H1 (cell line): ENCODE measurements at places on chromosomes 5 and 9.
A peak's percentile ranks its signal among the peaks of the same experiment; 100 is the strongest.

DNA sequence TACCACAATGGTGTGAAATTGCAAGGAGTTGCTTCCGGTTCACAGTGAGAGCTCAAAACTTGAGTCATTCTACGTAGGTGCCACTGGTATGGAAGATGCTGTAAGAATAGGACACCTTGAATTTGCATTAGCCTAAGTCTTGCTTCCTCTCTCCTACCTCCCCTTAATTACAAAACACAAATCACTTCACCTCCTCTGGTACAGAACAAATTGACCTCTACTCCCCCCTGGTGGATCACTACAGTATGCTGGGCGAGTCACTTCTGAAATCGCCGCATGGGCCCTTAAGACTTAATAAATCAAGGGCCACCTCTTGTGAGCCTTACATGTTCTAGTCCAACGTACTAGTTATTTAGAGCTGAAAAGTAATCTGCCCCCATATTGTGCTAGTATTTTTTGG, 145.3 kb upstream of the SMARCA2 start:
- H3K27ac ChIP-seq, result no peak overlapping the region
- H3K4me3 ChIP-seq, result no peak overlapping the region
- H3K36me3 ChIP-seq, result no peaks in the 10 kb centered on the region
- H3K4me1 ChIP-seq, result no peaks in the 10 kb centered on the region; the same call in 1 of the 2 replicates
- no peaks in the 10 kb centered on the region for H3K27me3 ChIP-seq
- peak; percentile 64 for DNase-seq

DNA sequence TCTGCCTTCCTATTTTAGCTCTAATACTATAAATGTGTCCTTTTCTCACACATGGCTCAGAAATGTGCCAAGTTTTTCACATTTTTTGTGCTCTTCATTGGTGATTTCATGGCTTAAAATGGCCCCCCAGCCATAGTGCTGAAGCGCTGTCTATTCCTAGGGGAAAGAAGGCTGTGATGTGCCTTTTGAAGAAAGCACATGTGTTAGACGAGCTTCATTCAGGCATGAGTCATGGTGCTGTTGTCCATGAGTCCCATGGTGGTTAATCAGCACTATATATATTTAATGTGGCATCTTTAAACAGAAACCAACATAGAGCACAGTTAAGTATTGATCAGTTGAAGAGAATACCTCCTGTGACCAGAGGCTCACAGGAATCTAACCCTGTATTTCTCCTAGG, 55.8 kb downstream of the PDE8B start:
- no peaks in the 10 kb centered on the region for H3K4me1 ChIP-seq
- no peaks in the 10 kb centered on the region for H3K36me3 ChIP-seq
- no peaks in the 10 kb centered on the region for H3K27me3 ChIP-seq
- DNase-seq, result no peak

DNA sequence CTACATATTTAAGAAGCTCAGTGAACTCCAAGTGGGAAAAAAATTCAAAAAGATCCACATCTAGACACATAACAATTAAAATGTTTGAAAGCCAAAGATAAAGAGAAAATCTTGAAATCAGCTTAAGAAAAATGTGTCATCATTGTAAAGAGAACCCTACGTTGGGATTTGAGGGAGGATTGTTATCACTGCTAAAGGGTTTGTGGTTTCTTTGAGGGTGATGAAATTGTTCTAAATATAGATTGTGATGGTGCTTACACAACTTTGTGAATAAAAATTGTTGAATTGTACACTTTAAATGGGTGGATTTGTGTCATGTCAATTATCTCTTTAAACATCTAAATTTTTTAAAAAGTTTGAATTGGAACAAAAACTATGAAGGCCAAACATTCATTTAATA, 92.2 kb upstream of the ADAMTS19 start:
- H3K36me3 ChIP-seq, result no peaks in the 10 kb centered on the region
- no peak overlapping the region for H3K4me3 ChIP-seq
- no peaks in the 10 kb centered on the region for H3K27me3 ChIP-seq
- no peak overlapping the region for H3K27ac ChIP-seq
- no peak for DNase-seq
- H3K4me1 ChIP-seq, result no peaks in the 10 kb centered on the region

DNA sequence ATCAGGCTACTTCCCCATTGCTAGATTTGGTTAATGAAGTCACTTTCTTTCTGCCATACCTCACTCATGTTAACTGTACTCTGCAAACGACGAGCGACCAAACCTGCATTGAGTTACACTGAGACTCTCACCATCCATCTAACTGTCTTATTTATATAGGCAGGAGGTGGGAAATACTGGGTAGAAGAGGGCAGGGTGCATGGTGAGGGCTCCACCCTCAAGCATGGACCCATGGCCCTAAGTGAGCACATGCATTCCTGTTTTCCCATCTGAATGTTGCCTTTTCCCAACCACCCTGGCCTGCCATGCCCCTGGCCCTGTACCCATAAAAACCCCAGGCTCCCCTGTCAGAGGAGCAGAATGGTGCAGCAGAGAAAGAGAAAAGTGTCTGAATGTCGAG, 52.7 kb upstream of the IL6ST start:
- H3K36me3 ChIP-seq, result no peaks in the 10 kb centered on the region
- no peak overlapping the region for H3K4me3 ChIP-seq
- H3K27ac ChIP-seq, result no peak overlapping the region
- no peaks in the 10 kb centered on the region for H3K27me3 ChIP-seq
- H3K4me1 ChIP-seq, result no peaks in the 10 kb centered on the region
- DNase-seq, result no peak

DNA sequence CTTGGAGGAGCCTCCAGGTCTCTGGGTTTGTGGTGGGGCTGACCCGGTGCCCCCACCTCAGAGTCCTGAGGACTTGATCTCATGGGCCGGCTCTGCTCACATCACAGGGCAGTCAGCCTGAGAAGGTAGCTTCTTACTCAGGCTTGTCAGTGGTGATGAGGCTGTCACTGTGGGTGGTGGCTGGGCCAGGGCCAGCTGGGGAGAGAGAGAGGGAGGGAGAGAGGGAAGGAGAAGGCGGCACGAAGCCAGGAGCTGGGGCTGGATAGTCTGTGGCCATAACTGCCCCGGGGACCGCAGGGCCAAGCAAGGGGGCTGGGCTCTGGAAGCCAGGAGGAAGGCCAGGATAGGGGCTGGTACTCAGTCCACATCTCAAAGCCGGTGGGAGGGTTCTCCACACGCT, 6.5 kb downstream of the NTNG2 start:
- DNase-seq, result no peak
- peaks cover 9% of the 10 kb centered on the region for H3K27me3 ChIP-seq
- H3K36me3 ChIP-seq, result no peaks in the 10 kb centered on the region

DNA sequence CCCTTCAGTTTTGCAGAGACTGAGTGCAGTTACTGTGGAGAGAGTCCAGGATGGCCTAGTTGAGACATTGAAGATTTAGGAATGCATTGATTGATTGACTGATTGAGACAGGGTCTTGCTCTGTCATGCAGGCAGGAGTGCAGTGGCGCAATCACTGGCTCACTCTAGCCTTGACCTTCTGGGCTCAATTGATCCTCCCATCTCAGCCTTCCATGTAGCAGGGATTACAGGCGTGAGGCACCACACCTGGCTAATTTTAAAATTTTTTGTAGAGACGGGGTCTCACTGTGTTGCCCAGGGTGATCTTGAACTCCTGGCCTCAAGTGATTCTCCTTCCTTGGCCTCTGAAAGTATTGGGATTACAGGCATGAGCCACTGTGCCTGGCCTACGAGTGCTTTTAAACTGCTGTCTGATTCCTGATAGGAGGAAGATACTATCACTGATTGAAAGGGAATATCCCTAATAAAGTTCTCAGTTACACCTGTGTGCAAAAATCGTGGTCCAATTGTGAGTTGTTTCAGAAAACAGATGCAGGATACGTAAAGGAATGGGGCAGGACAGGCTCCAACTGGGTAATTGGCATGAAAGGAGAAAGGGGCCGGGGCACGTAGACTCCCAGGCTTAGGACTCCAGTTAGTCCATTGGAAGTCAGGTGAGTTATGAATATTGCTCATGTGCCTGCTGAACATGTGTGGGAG, 87.5 kb downstream of the KDM4C start:
- no peaks in the 10 kb centered on the region for H3K27me3 ChIP-seq
- H3K4me1 ChIP-seq, result peaks cover 6% of the 10 kb centered on the region
- H3K36me3 ChIP-seq, result no peaks in the 10 kb centered on the region
- H3K27ac ChIP-seq, result no peak overlapping the region
- DNase-seq, result no peak
- H3K4me3 ChIP-seq, result no peak overlapping the region

DNA sequence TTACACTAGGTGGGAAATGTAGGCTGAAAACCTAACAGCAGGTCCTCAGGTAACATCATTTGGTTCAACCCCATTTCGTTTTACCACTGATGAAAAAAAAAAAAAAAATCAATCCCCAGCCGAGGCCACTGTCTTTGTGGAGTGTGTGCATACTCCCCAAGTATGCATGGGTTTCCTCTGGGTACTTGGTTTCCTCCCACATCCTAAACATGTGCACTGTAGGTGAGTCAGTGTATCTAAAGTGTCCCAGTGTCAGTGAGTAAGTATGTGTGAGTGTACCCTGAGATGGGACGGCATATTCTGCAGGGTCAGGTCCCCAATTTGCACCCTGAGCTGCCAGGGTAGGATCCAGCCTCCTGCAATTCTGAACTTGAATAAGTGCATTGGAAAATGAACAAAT, 966.5 kb upstream of the DMAC1 start:
- no peak overlapping the region for H3K27ac ChIP-seq
- peaks cover 3% of the 10 kb centered on the region for H3K4me1 ChIP-seq
- no peaks in the 10 kb centered on the region for H3K27me3 ChIP-seq
- no peak for DNase-seq

- H3K36me3 ChIP-seq, result no peaks in the 10 kb centered on the region
- H3K4me1 ChIP-seq, result no peaks in the 10 kb centered on the region
- H3K27ac ChIP-seq, result no peak overlapping the region
- no peaks in the 10 kb centered on the region for H3K27me3 ChIP-seq
- no peak for DNase-seq
- H3K4me3 ChIP-seq, result no peak overlapping the region
These were observed 65.6 kb downstream of the PSD2 start for GRCh38 chr5:139861021-139861888.

DNA sequence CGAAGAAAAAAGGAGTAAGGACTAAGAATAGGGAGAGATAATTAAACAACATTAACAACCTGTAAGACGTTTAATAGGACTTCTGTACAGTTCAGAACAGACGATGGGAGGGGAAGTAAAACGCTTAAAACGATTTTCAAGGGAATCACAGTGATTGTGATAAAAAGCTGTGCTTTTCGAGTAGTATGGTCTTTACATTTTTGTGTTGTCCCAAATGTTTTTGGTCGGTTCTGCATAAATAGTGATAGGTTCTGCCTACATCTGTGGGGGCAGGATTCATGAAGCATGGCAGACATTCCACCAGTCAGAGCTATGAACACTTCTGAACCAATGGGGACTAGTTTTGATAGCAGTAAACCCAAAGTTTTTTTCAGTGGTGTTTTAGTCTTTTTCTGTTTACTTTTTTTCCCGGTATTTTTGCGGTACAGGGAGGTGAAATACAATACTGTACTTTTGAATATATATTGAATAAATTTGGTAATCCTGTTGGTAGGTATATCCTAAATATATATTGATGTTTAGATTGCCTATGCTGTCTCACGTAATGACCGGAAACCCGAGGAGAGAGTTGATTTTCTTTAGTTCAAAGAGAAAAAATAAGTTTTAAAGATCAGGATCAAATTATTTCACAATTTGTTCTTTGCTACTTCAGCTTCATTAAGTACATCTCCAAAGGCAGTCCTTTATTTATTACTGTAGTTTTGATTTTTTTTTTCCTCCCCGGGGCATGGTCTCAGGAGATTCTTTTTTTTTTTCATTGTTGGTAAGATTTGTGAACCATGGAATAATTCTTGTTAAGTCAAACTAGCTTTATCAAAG, 1.3 kb downstream of the ERBIN start:
- peak overlapping the region; percentile 97 for H3K4me3 ChIP-seq
- H3K36me3 ChIP-seq, result no peaks in the 10 kb centered on the region
- H3K27ac ChIP-seq, result no peak overlapping the region; the same call in 1 of the 2 replicates
- DNase-seq, result no peak

- H3K27ac ChIP-seq, result no peak overlapping the region
- no peaks in the 10 kb centered on the region for H3K27me3 ChIP-seq
- H3K36me3 ChIP-seq, result no peaks in the 10 kb centered on the region
- DNase-seq, result no peak
These were observed 206.4 kb upstream of the CDKN2B start for GRCh38 chr9:22215521-22215920.

- no peak for DNase-seq
- H3K4me3 ChIP-seq, result no peak overlapping the region
- no peaks in the 10 kb centered on the region for H3K4me1 ChIP-seq
- no peaks in the 10 kb centered on the region for H3K36me3 ChIP-seq
- H3K27ac ChIP-seq, result no peak overlapping the region
These were observed 270.4 kb upstream of the TARS1 start for GRCh38 chr5:33170411-33170810.

- no peak overlapping the region for H3K27ac ChIP-seq
- no peaks in the 10 kb centered on the region for H3K36me3 ChIP-seq
- H3K4me3 ChIP-seq, result no peak overlapping the region
- no peak for DNase-seq
- H3K4me1 ChIP-seq, result peaks cover 6% of the 10 kb centered on the region; the same call in 1 of the 2 replicates
These were observed 20.1 kb upstream of the PTGS1 start for GRCh38 chr9:122350577-122351355.

- H3K27me3 ChIP-seq, result no peaks in the 10 kb centered on the region
- H3K4me1 ChIP-seq, result no peaks in the 10 kb centered on the region
- H3K27ac ChIP-seq, result no peak overlapping the region
- no peak for DNase-seq
- no peaks in the 10 kb centered on the region for H3K36me3 ChIP-seq
These were observed 30.0 kb upstream of the ZNF366 start for GRCh38 chr5:72537166-72537565.

DNA sequence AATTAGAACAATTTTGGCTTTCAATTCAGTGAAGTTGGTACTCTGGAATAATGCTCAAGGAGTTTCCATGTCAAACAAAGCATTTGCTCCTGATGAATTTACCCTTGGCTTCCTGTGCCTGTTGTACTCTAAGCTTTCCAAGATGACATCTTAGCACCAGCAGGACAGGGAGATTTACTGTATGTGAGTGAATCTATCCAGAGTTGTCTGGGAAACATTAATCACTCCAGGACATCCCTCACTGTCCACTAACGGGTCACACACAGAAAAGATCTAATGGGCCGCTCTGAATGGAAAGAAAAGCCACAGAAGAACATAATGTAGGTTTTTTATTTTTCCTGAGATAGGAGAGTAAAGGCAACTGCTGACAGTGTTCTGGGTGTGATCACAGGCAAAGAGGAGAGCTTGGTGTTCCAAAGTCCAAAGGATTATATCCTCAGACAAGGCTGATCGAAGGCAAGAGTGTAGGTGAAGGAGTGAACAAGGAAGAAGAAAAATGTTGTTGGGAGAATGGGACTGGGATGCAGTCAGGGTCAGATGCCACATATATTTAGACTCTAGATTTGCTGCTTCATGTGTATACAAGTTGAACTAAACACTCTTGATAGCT, 167.7 kb upstream of the RPS23 start:
- H3K36me3 ChIP-seq, result no peaks in the 10 kb centered on the region
- no peaks in the 10 kb centered on the region for H3K4me1 ChIP-seq
- no peaks in the 10 kb centered on the region for H3K27me3 ChIP-seq
- H3K27ac ChIP-seq, result no peak overlapping the region
- DNase-seq, result no peak
- no peak overlapping the region for H3K4me3 ChIP-seq

- no peak overlapping the region for H3K4me3 ChIP-seq
- no peak overlapping the region for H3K27ac ChIP-seq
- peaks cover 20% of the 10 kb centered on the region for H3K36me3 ChIP-seq
- no peak for DNase-seq
- no peaks in the 10 kb centered on the region for H3K27me3 ChIP-seq
These were observed 29.2 kb downstream of the PCDHGC5 start for GRCh38 chr5:141517880-141518617.
